ENCODE measurements at places on chromosomes 5 and 9.

GRCh38 chr5:6995115-6995514, 281.9 kb downstream of the TENT4A start:
- DNase-seq = no peak

- DNase-seq = no peak
Observed at GRCh38 chr9:27599102-27599869, 26.0 kb upstream of the C9orf72 start.

DNA sequence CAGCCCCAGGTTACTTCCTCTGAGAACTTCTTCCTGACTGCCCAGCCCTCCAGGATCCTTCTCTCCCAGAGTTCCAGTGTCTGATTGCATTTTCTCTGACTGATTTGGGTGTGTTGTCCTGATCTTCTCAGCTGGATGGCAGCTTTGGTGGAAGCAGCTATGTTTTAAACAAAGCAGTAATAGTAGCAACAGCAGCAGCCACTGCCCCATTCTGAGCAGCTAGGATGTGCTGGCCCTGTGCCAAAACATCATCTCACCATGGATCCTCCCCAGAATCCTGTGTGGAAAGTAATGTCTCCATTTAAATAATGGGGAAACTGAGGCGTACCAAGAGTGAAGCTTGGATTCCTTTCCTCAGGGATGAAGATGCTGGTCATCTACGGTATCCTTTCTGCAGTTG, 46.4 kb upstream of the PSD2 start:
- no peak for DNase-seq

DNA sequence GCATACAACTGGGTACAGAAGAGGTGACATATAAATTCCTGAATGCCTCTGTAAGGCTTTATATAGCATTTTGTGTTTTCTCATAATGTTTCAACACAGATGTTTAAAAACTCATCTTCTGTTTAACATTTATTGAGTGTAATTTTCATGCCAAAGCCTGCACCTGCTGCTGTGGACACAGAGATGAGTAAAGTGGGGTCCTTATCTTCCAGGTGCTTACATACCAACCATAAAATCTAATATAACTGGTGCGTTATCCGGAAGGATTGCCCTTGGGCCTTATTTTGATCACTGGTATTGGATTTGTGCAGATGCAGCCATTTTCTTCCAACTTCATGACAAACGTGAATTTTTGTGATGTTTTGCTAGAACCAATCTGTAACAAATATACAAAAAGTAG, 222.3 kb downstream of the DMRT2 start:
- no peak for DNase-seq

DNA sequence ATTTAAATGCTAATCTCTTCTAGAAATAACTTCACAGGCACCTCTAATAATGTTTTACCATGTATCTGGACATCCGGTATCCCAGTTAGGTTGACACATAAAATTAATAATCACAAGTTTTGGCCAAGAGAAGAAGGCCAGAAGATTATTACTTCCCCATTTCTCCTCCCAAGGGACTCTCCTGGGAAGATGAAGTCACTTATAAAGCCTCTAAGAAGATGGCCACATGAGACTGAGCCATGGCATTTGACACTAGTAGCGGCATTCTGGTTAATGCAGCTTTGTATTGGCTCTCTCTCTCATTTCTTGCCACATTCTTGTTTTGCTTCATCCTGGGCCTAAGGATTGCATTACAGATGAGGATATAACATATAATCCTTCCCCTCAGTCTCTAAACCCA, 34.5 kb upstream of the RASA1 start:
- no peak for DNase-seq

- peak; percentile 66 for DNase-seq
Observed at GRCh38 chr9:83219154-83219923, 156.4 kb upstream of the RASEF start.

DNA sequence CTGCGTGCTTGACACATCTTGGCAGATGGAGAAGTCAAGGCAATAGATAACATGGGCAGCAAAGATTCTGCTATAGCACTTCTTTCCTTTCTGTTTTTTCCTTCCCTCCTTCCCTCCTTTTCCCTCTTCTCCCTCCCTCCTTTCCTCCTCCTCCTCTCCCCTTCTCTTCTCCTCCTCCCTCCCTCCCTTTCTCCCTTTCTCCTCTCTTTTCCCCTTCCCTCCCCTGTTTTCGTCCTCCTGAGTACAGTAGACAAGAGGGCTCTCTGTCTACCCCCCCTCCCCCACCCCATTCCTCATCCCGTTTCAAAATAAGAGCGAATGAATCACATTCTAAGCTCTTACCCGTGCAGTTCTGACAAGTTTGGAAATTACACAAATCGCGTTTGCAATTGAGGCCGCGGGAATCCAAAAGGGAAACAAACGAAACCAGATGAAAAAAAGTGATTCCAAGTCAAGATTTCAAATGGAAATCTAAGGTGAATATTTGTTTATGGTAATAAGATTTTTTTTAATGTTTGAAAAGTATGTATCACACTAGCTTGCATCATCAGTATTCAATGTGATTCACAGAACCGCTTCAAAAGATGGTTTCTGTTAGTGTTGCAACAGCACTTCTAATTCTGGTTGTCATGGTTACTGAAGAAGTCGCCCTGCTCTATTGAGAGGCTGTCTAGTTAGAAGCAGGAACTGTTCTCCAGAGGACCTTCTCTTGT, 1.3 kb downstream of the NIM1K start:
- DNase-seq = peak; percentile 61

GRCh38 chr5:39475881-39476842, 51.4 kb upstream of the DAB2 start:
- DNase-seq = no peak

- DNase-seq = no peak
Observed at GRCh38 chr5:127577458-127577857, 60.0 kb downstream of the PRRC1 start.

GRCh38 chr5:8234179-8234770, 365.3 kb downstream of the MTRR start:
- DNase-seq = no peak

- DNase-seq = no peak
Observed at GRCh38 chr5:170522211-170523141, 18.7 kb downstream of the KCNIP1 start.

DNA sequence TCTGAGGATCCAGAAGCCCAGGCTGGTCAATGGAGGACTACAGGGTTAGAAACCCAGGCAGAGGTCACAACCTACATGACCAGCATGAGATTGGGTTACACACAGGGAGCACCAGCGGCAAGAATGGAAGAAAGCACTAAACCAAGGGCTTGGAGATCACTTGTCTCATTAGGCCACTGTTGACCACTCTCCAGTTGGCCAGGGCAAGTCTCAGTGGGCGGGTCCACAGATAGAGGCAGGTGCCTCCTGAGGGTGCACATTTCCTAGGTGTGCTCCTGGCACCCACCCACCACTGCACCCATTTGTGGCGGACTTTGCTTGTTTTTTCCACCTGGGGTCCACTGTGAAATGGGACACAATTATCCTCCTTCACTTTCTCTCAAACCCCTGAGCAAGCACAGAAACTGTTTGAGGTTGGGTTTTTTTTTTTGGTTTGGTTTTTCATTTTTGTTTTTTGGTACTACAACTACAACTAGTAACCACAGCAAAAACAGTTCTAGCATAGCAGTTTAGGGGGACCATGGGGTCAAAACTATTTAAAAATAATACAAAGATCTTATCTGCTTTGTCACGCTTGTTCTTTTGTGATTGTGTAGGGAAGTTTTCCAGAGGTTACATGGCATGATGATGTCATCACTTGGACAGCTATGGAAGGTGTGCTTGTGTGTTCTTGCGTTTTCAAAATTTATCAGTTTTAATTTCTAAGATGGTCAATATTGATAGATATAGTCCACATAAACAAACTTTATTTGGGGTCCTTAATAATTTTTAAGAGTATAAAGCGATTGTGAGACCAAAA, 6.1 kb downstream of the NPR2 start:
- no peak for DNase-seq

GRCh38 chr5:117881426-117882230, 1106.7 kb downstream of the DTWD2 start:
- no peak for DNase-seq
